Naive B cell (primary cell): ENCODE measurements at places on chromosomes 2 and 18. TPM values are rescaled to one million over a fixed set of nuclear protein-coding genes. Genes with fewer than 3 reads are reported as not detected.

DNA sequence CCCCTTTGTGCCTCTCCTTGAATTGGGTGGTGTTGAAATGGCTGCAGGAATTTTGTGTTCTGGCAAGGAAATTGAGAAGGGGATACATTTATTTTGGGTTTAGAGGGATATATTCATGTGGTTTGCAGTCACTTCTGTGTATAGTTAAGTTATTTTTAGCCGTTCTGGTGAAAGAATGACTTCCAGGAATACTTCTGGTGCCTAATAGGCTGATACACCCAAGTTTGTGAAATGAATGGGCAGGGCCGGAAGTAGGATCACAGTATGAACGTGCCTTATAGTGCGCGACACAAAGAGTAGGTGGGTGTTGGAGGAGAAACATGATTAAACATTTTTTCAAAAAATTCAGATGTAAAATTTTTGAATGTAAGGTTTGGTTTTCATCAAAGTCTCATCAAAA, 168.6 kb upstream of the ATP5MC3 start:
- peaks cover 37% of the 10 kb centered on the region for H3K27me3 ChIP-seq
- H3K4me3 ChIP-seq: no peak overlapping the region
- H3K4me1 ChIP-seq: no peaks in the 10 kb centered on the region
- H3K36me3 ChIP-seq: peaks cover 7% of the 10 kb centered on the region
- no peak for DNase-seq

DNA sequence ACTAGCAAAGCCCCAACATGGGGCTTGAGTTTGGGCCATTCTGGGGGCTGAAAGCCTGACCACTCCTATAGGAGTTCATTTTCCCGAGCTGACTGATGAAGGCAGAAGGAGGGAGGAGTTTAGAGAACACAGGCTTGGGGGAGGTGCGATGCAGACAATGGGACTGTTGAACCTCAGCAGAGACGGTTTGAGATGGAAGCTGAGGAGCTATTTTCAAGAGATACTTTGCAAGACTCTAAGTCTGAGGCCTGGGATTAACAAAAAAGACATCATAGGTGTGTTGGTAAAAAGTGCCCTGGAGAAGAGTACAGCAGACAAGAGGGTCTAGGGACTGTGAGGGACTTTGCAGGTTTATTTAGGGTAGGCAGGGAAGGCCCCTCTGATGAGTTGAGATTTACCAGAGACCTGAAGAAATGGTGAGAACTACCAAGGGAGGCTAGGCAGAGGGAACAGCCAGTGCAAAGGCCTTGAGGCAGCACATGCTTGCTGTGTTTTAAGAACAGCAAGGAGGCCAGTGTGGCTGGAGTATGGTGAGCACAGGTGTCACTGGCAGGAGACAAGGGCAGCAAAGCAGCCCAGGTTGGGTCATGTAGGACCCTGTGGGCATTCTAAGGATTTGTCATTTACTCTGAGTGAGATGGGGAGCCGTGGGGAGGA, 31.6 kb downstream of the PCBP1 start:
- no peak overlapping the region for H3K4me3 ChIP-seq
- H3K36me3 ChIP-seq: no peaks in the 10 kb centered on the region
- DNase-seq: no peak
- H3K27me3 ChIP-seq: no peaks in the 10 kb centered on the region
- peaks cover 77% of the 10 kb centered on the region for H3K4me1 ChIP-seq

GRCh38 chr18:78130232-78131195, 849.1 kb upstream of the SALL3 start:
- DNase-seq: no peak
- H3K36me3 ChIP-seq: no peaks in the 10 kb centered on the region
- H3K4me1 ChIP-seq: no peaks in the 10 kb centered on the region
- H3K27me3 ChIP-seq: peaks cover 8% of the 10 kb centered on the region

- no peaks in the 10 kb centered on the region for H3K27me3 ChIP-seq
- peaks cover 25% of the 10 kb centered on the region for H3K4me1 ChIP-seq
- H3K4me3 ChIP-seq: no peak overlapping the region
- H3K36me3 ChIP-seq: no peaks in the 10 kb centered on the region
Observed at GRCh38 chr18:45166341-45166835, 448.9 kb upstream of the SLC14A2 start.

DNA sequence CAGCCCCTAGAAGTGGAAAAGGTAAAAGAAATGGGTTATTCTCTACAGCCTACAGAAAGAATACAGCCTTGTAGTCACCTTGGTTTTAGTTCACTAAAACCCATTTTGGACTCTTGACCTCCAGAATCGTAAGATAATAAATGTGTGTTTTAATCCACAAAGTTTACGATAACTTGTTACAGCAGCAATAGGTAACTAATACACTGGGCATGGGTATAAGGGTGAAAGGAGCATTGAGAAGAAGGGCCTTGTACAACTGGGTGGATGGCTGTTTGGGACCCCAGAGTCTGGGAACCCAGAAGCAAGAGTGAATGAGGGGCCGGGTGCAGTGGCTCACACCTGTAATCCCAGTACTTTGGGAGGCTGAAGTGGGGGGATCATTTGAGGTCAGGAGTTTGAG, 2.2 kb upstream of the MFSD6 start:
- DNase-seq: no peak
- no peak overlapping the region for H3K4me3 ChIP-seq
- H3K4me1 ChIP-seq: peaks cover 19% of the 10 kb centered on the region
- no peak overlapping the region for H3K27ac ChIP-seq

GRCh38 chr18:52242711-52243110, 97.3 kb upstream of the DCC start:
- H3K4me3 ChIP-seq: no peak overlapping the region
- H3K4me1 ChIP-seq: no peaks in the 10 kb centered on the region
- H3K27ac ChIP-seq: no peak overlapping the region
- H3K36me3 ChIP-seq: no peaks in the 10 kb centered on the region
- H3K27me3 ChIP-seq: no peaks in the 10 kb centered on the region

DNA sequence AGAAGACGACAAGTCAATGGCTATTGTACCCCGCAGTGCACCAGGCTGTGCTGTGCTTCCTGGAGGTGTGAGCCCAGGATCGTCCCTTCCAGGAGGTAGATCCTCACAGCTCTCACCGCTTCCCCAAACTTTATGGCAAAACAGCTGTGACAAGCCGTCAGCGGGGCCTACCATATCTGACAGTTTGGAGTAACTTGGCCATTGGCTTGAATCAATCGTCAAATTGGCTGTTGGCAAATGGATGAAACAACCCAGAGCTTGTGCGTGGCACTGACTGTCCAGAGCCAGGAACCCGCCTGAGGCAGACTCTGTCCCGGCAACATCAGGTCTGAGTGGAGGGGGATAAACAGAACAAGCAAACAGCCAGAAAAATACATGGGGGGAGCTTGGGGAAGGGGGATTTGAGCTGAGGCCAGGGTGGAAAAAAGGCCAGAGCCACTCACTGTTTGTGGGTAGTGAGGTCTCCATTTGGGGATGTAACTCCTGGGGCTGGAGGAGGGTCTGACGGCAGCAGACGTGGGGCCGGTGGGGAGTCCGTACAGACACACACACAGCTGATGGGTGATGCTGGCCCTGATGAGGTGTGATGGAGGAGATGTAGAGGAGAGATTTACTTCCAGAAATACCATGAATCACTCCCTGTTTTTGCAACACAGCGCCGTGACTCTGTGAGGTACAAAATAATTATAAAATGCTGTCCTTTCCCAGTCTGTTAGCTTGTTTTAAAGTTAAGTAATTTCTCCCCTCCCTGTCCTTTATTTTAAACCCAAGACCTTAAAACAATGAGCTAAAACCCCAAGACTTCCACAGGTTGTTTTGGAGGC, 174.8 kb downstream of the TWIST2 start:
- no peaks in the 10 kb centered on the region for H3K36me3 ChIP-seq
- no peaks in the 10 kb centered on the region for H3K4me1 ChIP-seq
- DNase-seq: no peak
- H3K4me3 ChIP-seq: no peak overlapping the region

DNA sequence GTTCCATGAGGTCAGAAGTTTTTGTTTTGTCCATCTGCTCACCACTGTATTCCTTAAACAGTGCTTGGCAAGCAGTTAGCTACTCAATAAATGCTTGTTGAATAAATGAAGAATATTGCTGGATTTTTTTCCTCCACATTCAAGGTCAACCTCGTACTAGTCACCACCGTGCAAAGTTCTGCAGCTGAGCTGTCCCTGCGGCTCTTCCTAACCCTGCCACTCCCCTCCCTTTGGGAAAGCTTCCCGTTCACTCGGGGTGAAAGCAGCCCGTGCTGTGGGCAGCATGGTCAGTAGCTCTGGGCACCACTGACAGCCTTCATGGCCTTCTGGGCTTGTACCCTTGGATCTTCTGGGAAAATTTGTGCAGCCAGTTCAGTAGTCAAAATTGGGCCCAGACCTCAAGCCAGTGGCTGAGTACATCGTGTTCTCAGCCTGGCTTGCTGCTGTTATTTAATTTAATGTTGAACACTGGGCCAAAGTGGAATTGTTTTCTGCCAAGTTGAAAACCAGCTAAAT, 469.3 kb upstream of the RAB12 start:
- H3K27me3 ChIP-seq: no peaks in the 10 kb centered on the region
- H3K27ac ChIP-seq: no peak overlapping the region
- H3K36me3 ChIP-seq: no peaks in the 10 kb centered on the region
- no peaks in the 10 kb centered on the region for H3K4me1 ChIP-seq

- no peak overlapping the region for H3K4me3 ChIP-seq
- no peak overlapping the region for H3K27ac ChIP-seq
- peaks cover 12% of the 10 kb centered on the region for H3K27me3 ChIP-seq
- H3K36me3 ChIP-seq: no peaks in the 10 kb centered on the region
- H3K4me1 ChIP-seq: peaks cover 8% of the 10 kb centered on the region
Observed at GRCh38 chr2:11368059-11368572, 23.7 kb upstream of the ROCK2 start.

DNA sequence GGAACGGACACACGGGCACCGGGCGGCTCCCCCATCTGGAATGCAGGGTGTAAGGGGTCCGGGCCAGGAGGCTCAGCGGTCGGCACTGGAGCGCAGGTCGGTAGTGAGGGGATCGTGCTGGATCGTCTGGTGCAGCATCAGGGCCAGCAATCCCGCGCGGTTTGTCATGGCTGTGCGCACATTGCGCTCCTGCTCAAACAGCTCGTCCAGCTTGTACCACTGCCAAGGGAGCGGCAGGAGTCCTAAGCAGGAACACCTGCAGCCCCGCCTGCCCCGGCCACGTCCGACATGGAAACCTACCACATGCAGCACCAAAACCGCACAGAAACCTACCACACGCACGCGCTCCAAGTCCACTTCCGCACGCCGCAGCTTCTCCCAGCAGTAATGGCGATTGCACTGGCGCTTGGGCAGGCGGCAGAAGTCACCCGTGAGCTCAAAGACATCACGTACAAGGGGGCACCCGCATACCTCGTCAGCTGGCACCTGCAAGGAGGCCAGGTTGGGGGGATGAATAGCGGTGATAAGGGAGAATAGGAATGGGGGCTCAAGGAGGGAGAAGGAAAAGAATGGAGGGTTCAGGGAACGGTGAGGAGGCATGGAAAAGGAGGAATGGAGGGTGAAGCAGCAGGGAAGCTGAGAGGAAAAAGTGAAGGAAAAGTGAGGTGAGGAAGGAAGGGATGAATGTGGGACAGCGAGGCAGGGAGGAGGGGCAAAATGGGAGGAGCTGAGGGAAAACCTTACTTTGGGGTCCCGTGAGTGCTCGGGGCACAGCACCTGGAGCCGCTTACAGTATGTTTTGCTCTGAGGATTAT, 1.4 kb upstream of the MBD1 start:
- peaks cover 66% of the 10 kb centered on the region for H3K4me1 ChIP-seq
- peak overlapping the region; percentile 100 for H3K4me3 ChIP-seq
- peaks cover 45% of the 10 kb centered on the region for H3K36me3 ChIP-seq
- H3K27me3 ChIP-seq: no peaks in the 10 kb centered on the region
- DNase-seq: no peak

Gene CHRNA1
- not detected for polyA plus RNA-seq

Gene SP140
- 88.7 TPM for polyA plus RNA-seq

Gene FAM124B
- polyA plus RNA-seq: 0.20 TPM

Gene CREG2
- not detected for polyA plus RNA-seq
